ENCODE measurements at places on chromosomes 7 and 10.

- no peak for DNase-seq
These were observed 652.1 kb downstream of the SDK1 start for GRCh38 chr7:3953133-3953532.

DNA sequence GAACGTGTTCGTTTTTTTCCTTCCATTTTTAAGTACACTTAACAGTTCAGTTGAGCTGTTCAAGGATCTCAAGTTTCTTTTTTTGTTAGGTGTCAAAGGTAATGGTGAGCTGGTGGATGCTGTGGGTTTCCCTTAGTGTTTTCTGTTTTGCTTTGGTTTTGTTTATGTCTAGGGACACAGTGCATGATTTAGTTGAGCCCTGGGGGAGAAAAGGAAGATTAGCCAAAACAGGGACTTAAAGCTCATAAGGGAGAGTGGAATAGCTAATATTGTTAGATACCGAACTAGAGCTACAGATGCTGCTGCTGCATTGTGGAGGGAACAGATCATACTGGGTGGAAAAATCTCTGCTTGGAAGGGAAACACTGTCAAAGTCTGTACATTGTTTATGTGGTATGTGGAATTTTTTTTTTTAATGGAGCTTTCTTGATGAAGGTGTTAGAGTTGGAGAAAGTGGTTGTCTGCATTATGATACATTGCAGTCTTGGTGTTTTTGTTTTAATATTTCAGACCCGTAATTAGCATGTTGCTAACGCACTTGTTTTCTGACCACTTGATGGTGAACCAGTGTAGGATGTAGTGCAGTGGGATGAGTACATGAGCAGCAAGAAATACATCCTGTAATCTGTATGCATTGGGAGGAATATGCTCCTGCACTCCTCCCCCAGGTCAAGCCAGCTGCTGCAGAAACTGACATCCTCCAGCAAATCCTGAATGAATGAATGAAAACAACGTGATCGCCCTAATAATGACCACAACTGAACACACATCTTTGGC is 2.1 kb downstream of the GLCCI1 start:
- DNase-seq, result no peak

DNA sequence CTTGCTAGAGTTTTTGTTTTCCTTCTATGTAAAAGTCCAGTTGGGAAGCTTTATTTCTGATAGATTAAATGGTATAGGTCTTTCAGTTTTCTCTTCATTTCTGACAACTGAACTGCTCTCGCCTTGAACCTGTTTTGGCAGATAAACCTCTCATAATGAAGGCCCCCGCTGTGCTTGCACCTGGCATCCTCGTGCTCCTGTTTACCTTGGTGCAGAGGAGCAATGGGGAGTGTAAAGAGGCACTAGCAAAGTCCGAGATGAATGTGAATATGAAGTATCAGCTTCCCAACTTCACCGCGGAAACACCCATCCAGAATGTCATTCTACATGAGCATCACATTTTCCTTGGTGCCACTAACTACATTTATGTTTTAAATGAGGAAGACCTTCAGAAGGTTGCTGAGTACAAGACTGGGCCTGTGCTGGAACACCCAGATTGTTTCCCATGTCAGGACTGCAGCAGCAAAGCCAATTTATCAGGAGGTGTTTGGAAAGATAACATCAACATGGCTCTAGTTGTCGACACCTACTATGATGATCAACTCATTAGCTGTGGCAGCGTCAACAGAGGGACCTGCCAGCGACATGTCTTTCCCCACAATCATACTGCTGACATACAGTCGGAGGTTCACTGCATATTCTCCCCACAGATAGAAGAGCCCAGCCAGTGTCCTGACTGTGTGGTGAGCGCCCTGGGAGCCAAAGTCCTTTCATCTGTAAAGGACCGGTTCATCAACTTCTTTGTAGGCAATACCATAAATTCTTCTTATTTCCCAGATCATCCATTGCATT is 27.1 kb downstream of the MET start:
- no peak for DNase-seq

DNA sequence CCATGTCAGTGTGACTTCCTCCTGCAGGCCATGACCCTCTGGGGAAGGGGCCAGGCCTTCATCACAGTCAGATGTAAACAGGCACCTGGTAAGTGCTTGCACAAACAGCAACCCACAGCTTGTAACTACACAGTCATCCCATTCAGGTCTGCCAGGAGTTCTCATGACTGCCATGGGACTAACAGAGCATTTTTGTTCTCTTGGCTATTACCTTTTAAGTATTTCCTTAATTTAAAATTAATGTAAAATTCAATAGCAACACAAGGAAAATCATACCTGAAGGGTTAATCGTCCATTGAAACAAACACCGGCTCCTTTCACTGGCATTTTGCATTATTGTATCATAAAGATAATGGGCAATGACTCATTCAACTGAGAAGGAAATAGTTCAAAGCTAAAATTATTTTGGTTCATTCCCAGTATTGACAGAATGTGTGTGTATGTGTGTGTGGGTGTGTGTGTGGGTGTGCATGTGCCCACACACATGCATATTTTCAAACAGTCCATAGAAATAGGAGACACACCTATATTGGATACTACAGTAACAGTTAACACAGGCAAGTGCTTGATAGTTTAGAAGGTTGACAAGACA is 307.9 kb downstream of the WDR11 start:
- no peak for DNase-seq

DNA sequence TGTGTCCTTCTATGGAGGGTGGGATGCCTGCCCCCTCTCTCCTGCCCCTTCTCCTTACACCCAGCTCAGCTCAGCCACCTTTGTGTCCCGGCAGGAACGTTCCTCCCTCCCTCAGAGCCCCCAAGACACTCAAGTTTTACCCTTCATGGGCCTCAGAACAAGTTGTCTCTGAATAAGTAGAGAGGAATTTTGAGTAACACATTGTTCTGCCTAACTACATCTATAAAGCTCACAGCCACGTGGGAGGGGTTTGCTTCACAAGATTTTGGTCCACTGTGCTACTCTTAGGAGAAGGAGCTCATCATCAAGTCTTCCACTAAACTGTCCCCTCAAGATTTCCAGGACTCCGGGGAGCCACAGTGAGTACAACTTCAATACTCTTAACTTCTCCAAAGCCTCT is 51.6 kb upstream of the ZNF32 start:
- DNase-seq, result no peak

DNA sequence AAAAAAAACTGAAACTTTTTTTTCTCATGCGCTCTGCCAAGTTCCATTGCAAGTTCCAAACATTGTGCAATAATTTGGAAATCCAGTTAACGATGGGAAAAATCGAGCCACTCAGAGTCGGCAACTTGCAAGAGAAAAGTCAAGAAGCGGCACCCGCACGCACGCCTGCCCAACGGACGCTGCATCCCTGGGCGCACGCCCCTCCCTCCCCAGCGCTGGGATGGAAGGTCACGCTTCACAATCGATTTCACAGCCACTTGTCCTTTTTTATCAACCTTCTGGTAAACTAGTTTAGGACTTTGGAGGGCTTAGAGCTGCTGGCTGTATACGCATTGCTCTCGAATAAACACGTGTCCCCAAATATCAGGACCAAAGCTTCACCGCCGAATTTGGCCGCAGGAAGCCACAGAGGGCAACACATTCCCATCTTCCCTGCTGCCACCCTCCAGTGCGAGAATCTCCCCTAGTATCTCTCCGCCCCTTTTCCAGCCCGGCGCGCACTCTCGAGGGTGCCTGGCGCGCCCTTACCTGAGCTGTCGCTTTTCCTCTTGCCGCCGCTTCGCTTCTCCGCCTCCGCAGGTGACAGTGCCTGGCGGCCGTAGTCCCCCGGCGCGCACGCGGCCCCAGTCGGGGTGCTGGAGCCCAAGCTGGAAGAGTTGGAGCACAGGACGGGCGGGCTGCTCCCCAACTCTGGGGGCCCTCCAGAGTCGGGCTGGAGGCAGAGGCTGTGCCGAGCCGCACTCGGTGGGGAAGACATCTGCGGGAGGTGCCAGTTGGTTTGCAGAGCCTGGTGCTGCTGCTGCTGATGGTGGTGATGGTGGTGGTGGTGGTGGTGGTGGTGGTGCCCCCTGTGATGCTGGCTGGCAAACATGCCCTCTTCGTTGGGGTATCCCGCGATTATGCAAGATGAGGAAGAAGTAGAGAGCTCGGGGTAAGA is 857 bp downstream of the MEOX2 start:
- no peak for DNase-seq
